Stimulated activated CD8-positive, alpha-beta memory T cell treated with anti-CD3 and anti-CD28 coated beads, Interleukin-7, amount 100 ng/mL, for 48 hours (primary cell): ENCODE measurements at places on chromosomes 13 and 19.

DNA sequence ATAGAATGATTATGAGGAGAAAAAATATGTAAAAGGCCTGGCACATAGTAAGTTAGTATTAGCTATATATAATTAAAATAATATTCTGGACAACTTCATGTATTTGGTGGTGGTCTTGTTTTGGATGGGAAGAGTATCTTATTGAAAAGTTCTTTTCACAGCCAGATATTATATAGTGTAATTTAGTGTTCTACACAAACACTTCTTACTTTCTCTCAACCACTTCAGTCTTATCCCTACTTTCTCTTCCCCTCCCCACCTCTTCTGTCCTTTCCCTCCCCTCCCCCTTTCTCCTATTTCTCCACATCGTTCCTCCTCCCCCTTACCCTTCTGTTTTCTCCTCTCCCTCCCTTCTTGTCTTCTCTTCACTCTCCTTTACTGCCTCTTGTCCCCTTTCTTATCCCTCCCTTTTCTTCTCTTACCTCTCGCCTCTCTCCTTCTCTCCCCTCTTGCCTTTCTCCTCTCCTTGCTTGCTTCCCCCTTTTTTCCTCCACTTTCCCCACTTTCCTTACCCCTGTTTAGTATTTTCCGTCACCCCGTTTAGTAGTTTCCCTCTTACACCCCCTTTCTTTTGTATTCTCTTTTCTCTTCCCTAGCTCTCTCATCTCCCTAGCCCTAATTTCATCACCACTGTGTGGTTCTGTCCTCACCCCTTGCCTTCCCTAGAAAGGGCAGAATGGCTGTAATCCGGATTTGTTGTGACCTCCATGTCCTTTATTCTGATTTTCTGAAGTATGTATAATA lies 107.2 kb upstream of the MLNR start:
- DNase-seq: no peak

DNA sequence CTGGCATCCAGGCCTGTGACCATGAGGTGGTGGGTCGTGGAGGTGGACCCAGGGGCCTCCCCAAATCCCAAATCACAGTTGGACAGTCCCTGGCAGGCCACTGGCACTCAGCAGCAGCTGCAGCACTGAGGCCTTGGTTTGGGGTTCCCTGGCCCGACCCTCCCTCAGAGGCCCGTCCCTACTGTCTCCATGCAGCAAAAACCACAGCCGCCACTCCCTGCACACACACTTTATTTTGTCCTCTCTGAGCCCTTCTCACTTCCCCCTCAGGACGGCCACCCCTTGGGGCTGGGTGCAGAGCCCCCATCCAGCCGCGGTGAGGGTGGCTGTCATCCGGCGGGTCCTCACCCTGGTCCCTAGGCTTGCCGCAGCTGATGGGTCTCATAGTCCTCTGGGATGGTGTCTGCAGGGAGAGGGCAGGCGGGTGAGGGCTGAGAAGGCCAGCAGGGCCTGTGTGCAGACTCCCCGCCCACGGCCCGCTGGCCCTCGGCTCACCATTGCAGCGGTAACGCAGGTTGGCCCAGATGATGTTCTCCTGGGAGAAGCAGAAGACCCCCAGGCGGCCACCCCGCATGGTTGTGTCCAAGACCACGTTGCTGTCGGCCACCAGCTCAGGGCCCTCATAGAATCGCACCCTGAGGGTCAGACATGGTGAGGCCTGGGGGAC lies 8.4 kb downstream of the COMP start:
- DNase-seq: no peak

DNA sequence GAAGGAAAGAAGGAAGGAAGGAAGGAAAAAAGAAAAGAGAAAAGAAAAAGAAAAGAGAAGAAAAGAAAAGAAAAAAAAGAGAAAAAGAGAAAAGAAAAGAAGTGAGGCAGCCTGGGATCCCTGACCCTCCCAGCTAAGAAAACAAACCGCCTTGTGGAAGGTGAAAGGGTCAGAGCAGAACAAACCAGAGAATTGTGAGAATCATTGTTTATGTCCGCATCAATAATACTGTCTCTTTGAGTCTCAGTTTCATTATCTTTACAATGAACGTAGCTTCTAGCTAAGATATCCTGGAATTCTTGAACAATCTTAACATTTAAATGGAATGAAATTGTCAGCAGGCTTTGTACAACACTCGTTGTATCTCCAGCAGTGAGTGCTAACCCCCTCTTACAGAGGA lies 66.4 kb upstream of the SERP2 start:
- no peak for DNase-seq

DNA sequence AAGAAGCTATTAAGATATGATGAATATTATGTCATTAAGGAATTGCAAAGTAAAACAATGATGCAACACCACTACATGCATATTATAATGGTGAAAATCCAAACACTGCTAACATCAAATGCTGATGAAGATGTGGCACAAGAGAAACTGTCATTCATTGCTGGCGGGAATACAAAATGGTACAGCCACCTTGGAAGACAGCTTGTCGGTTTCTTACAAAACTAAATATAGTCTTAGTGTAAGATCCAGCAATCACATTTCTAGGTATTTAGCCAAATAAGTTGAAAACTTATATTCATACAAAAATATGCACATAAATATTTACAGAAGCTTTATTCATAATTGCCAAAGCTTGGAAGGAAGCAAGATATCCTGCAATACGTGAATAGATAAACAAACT lies 114.9 kb upstream of the EDNRB start:
- no peak for DNase-seq

GRCh38 chr19:7327802-7328201 lies 20.9 kb upstream of the ARHGEF18 start:
- no peak for DNase-seq

- DNase-seq: no peak
These were observed 42.9 kb downstream of the CCL25 start for GRCh38 chr19:8095354-8095886.

- DNase-seq: no peak
These were observed 8.8 kb upstream of the TNFSF9 start for GRCh38 chr19:6521718-6522646.

DNA sequence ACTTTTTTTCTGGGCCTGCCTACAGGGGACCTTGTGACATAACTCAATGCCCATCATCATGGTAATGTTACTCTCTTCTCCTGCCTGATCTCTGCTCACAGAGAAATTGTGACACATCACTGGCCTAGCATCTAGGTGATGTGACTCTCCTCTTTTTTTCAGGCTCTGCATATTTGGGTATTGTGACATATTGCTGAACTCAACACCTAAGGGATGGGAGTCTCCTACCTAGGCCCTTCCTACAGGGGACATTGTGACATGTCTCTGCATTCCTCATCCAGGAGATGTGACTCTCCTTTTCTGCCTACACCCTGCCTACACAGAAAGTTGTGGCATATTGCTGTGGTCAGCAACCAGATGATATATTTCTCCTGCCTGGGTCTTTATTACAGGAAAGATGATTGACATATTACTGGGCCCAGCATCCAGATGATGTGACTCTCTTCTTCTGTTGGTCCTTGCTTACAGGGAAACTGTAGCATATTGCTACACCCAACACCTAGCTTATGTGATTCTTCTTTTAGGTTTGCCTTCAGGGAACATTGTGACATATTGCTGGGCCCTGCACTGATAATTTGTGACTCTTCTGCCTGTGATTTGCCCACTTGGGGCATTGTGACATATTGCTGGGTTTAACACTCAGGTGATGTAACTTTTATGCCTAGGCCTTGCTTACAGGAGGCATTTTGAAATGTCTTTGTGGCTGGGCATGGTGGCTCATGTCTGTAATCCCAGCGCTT lies 21.0 kb upstream of the ZNF254 start:
- DNase-seq: no peak

- DNase-seq: no peak
These were observed 87.6 kb downstream of the RNF17 start for GRCh38 chr13:24851546-24851945.

DNA sequence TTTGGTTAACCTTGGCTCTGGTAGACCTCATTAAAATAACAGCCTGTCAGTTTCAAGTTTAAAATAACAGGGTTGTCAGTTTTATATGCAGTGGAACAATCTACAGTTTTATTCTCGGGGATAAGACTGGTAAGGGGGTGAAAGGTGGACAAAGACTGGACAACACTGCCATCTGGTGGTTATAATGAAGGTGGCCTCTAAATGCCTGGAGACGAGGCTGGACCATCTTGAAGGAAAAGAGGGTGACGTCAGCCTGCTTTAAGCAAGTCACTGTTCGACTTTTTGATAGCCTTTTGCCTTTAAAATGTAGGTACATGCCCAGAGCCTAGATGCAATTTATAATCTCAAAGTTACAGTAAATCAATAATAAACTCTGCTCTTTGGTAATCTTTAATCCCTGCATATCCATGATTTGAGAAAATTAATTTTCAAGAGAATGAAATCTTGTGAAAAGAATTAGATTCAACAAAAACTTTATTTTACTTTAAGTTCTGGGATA lies 117.0 kb downstream of the DCT start:
- DNase-seq: peak; percentile 14

DNA sequence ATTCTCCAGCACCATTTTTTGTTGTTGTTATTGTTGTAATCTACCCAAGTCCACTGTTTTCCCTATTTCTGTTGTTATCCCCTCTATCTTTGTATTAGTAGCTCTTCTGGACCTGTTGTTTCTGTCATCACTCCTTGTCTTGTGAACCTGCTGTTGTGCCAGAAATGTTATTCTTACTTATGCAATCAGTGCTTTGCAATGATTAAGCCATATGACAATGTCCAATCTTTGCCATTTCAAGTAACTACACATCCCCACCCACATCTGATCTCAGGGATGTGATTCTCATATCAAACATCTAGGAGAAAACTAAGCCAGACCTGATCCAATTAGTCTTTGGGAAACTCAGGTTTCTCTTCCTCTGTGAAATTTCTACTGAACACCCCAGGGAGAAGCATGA lies 472.6 kb upstream of the KLHL1 start:
- no peak for DNase-seq
